Naive B cell (primary cell): ENCODE measurements at places on chromosomes 5 and 9.

GRCh38 chr9:32596936-32597335, 24.0 kb upstream of the NDUFB6 start:
- no peak for DNase-seq

- DNase-seq, result no peak
These were observed 22.8 kb downstream of the NKD2 start for GRCh38 chr5:1031306-1031959.

DNA sequence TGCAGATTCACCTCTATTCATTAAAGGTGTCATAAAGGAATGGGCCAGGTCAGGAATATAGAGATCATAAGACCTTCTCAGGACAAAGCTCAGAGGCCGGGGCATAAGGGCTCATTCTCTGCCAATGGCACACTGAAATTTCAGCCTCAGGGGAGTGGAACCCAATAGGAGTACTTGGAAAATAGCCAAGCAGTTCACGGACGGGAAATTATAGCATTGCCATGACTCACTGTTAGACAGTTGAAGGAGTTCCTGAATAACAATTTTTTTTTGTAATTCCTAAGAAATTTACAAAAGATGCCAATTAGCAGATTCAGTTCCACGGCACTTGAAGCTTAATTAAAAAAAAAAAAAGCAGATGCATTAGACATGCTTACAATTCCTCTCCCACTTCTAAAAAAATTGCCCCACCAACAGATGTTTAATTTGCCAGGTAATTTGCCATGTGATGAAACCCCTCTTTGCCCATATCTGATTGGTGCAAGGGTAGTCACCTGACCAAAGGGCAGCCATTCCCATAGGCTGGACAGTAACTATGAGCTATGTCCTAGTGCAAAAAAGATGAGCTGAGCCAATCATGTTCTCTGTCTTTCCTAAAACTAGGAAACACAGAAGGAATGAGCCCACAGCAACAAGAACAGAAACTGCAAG, 58.6 kb downstream of the PTCD2 start:
- DNase-seq, result no peak

DNA sequence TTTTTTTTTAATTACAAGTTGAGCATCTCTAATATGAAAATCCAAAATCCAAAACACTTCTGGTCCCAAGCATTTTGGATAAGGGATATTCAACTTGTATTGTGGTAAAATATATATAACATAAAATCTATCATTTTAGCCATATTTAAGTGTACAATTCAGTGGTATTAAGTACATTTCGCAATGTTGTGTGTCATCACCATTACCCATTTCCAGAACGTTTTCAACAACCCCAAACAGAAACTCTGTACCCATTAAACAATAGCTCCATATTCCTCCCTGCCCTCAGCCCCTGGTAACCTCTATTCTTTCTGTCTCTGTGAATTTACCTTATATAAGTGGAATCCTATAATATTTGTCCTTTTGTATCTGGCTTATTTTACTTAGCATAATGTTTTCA, 24.9 kb downstream of the TICAM2 start:
- no peak for DNase-seq

- peak; percentile 72 for DNase-seq
These were observed at the start of gene ST6GALNAC6 for GRCh38 chr9:127899128-127899943. ST6GALNAC6 (minus strand) TSS chr9:127899603; CDS start chr9:127897981, 1,622 bp downstream.

DNA sequence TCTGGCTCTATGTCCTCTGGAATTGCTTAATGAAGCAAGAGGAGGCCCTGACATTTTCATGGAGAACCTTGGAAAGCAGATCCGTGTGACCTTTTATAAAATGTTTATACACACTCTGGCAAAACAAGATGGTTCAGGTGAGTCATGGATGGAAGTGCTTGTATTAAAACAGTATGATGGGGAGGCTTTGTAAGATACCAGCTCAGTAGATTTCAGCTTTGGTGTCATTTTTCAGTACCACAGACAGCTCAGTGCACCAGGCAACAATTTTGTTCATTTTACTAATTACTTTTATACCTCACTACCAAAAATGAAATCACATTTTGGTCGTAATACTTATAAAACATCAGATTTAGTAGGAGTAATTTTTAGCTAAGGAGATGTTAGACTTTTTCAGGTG, 5.2 kb downstream of the KCNN2 start:
- DNase-seq, result no peak

DNA sequence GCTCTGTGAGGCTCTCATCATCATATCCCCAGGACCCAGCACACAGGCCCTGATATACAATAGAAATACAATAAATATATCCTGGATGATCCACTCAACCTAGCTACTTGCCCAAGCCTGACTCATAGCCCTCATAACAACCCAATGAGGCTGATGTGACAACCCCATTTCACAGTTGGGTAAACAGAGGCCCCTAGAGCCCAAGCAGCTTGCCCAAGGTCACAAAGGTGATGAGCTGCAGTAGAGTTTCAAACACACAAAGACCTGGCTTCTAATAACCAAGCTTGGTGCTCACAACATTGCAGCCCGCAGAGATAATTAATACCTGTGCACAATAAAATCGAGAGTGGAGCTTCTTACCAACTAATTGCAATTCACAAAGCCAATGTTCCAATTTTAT, 3.2 kb upstream of the AKNA start:
- no peak for DNase-seq
